ENCODE measurements at places on chromosomes 2 and 18.

- no peak for DNase-seq
Observed at GRCh38 chr2:157572725-157573124, 55.9 kb downstream of the ACVR1C start.

DNA sequence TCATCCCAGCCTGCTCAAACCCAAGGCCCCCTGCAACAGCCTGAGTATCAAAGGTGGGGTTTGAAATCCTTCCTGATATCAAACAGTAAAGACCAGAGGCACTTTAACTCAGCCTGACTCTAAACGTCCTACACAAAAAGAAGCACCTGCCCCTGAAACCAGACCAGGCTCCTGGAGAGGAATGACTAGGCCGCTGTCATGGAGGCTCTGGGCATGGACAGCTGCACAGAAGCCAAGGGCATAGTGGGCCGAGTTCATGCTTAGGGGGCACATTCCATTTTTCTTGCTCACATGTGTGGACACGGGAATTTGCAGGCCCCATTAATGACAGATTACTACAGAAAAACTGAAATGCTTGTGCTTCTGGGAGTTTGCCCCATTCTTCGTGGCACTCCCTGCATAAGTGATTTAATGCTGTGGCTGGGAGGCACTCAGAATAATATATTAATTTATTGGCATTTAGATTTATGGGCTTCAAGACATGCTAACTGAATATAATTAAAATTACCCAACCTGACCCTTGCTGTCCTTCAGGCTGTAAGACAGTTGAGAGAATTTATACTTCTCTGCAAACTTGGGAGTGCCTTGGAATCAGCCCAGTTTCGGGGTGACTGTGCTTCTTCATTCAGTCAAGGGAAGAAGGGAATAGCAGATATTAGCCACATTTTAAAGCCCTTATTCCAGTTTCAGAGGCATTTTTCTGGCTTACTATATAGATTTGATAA, 105.5 kb downstream of the GYPC start:
- no peak for DNase-seq

DNA sequence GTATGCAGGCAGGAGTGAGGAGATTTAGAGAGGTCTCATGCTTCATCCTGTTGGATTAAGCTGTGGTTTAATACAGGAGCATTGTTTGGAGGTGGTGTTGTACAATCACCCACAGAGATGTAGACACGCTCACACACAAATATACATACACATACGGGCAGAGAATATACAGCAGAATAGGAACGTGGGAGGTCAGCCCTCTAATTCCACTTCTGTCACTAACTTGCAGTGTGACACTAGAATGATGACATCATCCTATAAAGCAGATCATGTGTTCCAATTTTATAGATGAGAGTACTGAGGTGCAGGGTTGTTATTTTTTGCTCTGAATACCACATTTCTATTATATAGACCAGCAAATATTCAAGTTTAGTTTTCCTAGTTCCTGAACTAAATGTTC, 54.4 kb downstream of the TRIB2 start:
- no peak for DNase-seq

DNA sequence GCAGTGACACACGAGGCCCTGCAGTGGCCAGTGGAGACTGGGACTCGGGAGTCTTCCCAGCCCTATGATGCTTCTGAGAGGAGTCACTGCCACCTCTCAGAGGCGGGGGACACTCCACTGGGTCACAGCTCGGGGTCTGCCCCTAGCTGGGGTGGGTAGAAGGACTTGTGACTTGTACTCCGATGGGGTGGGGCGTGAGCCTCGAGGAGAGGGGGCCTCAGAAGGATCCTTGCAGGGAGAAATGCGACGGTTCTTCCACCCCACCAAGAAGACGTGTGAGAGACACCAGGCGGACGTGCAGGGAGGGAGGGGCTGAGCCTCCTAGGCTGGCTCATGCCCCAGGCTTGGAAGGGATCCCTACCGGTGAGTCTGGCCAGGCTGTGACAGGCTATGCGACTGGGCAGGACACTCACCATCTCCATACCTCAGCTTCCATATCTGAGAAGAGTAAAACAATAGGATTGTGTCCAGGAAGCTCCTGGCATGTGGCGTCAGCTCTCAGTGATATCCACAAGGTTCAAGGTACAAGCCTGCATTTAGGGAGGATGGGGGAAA, 11.1 kb upstream of the OTOS start:
- DNase-seq: no peak

- DNase-seq: no peak
Observed at GRCh38 chr2:225328192-225328591, 71.3 kb upstream of the NYAP2 start.

- DNase-seq: no peak
Observed at GRCh38 chr2:65420712-65421431, 11.5 kb downstream of the SPRED2 start.

DNA sequence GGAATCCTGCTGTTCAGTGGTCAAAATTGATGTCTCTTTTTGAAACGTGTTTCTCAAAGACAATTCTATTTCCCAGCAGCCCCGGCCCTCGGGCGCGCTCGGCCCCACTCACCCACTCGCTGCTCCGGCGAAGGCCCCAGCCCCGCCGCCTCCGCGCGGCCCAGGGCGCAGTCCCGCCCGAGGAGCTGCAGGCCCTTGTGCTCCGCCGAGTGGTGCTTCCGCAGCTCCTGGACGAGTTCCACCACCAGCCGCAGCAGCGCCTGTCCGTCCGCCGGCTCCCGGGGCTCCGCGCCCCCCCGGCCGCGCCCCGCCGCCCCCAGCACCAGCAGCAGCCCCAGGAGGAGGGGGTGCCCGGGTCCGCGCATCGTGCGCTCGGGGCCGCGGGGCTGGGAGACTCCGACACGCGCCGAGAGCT, 413 bp downstream of the ALKAL2 start:
- no peak for DNase-seq

- DNase-seq: no peak
Observed at GRCh38 chr2:149568138-149568537, 19.4 kb downstream of the MMADHC start.

GRCh38 chr2:127986548-127987079, 41.2 kb downstream of the SAP130 start:
- no peak for DNase-seq

- no peak for DNase-seq
Observed at GRCh38 chr2:168165985-168166901, 81.2 kb downstream of the STK39 start.

- DNase-seq: no peak
Observed at GRCh38 chr2:144678736-144679135, 158.8 kb upstream of the ZEB2 start.

- DNase-seq: no peak
Observed at GRCh38 chr2:28427741-28428415, 35.2 kb downstream of the FOSL2 start.

GRCh38 chr2:185108588-185108987, 510.3 kb downstream of the ZNF804A start:
- no peak for DNase-seq

- no peak for DNase-seq
Observed at GRCh38 chr2:175984846-175985245, 17.2 kb downstream of the LNPK start.

DNA sequence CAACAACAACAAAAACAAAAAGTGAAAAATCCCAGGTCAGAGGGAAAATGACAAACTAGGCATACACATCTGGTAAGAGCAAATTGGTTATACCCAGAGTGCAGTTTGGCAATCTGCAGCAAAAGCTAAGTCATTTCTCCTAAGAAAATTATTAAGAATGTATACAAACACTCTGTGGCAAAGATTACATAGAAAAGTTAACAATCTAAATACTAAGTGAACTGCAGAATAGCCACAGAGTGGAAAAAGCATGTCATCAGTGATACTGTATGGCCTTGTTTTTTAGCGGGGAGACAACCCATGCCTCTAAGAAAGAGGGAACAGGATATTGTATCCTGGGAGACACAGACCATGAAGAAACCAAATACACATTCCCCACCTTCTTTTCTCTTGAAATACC, 136.0 kb upstream of the ITGB6 start:
- no peak for DNase-seq

GRCh38 chr2:45681675-45682074, 30.2 kb downstream of the PRKCE start:
- no peak for DNase-seq

DNA sequence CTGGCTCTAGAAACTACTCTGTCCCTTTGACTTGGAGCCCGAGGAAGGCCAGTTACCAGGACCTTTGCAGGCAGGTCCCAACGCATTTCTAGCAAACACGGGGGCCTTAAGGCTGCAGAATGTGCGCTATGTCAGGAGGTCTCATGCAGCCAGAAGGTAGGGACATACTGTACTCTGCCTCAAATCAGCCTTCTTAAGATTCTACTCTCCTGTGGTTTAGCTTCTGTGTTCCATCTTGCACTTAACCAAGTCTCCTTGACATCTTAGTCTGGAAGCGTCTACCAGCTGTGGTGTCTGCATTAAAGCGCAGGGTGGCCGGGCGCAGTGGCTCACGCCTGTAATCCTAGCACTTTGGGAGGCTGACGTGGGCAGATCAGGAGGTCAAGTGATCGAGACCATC, 65.5 kb downstream of the STEAP3 start:
- no peak for DNase-seq

DNA sequence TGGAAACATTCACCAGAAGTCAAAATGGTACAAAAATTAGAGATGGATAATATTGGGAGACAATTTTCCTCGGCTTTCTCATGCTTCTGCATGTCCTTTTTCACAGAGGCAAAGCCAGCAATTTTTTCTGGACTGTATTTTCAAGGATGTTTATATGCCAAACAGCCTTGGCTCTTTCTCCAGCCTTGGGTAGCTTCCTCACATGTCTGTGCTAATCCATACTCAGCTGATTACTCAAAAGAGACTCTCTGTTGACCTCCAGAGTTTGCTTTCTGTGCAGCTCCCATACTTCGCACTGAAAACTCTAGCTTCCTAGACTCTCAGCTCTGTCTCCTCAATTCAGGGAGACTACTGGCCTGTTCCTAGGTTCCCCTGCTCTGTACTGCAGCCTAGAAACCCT, 10.6 kb downstream of the C18orf63 start:
- DNase-seq: no peak

GRCh38 chr18:30991397-30991796, 51.1 kb downstream of the DSC3 start:
- no peak for DNase-seq

DNA sequence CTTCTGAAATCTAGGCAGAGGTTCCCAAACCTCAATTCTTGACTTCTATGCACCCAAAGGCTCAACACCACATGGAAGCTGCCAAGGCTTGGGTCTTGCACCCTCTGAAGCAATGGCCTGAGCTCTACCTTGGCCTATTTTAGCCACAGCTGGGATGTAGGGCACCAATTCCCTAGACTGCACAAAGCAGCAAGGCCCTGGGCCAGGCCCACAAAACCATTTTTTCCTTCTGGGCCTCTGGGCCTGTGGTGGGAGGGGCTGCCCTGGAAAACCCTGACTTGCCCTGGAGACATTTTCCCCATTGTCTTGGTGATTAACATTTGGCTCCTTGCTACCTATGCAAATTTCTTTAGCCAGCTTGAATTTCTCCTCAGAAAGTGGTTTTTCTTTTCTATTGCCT, 315.2 kb downstream of the DCDC2C start:
- no peak for DNase-seq

- no peak for DNase-seq
Observed at GRCh38 chr2:1634681-1635341, 109.5 kb downstream of the PXDN start.

DNA sequence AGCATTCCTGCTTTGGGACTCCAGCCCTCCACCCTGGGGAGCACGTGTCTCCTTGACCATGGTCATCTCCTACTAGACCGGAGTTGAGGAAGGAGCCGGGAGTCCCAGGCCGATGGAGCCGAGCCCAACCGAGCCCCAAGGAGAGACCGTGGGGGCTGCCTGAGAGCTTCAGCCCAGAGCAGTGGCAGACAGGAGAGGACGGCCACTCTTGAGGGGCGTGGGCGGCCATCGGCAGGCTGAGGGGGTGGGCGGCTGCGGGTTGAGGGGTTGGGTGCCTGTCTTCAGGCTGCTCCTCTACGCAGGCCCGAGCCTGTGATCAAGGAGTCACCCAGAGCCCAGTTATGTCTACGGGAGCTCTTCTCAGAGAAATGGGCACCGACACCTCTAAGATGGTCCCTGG, 158.7 kb downstream of the PXDN start:
- DNase-seq: no peak

Measured in activated naive CD4-positive, alpha-beta T cell (primary cell).